IMR-90 (cell line): ENCODE measurements at places on chromosomes 1 and 21. TPM values are rescaled to one million over a fixed set of nuclear protein-coding genes. Genes with fewer than 3 reads are reported as not detected.

SRSF11 gene
- polyA plus RNA-seq, result 141 and 149 TPM in 2 replicates

DNA sequence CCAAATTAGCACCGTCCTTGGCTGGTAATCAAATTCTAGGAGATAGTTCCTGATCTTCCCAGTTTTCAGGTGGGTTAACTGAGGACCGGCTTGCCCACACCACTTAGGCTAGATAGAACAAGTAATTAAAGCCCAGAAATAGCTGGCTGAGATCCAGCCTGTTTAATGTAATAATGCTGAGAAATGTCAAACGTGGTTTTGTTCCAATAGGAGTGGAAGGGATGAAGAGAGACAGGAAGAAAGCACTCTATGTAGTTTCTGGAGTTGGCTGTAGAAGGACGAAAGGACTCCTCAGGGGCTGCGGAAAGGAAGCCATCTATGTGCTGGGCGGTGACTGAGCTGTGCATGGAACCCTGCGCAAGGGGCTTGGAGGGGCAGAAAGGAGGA is 18.6 kb downstream of the NAV1 start:
- DNase-seq, result no peak

DNA sequence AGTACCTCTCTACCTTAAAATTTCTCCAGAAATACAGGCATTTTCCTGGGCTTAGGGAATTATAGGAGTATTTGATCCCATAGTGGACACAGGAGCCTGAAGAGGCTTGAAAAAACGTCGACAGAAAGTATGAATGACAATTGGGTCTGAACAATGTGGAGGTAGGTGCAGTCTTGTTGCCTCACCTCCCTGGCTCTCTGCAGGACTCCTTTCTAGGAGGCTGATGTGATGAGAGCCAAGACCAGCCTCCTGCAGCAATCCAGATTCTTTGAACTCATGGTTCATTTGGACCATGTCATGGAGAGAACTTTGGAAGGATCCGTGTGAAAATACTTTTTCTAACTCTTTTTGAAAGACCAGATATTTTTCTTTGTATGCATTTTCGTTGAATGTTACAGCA is 50.5 kb upstream of the MTF2 start:
- no peak for DNase-seq

MROH7 gene
- 0.06 TPM in 1 of 2 replicates, not detected in the other for polyA plus RNA-seq

BARHL2 gene
- not detected in 2 replicates for polyA plus RNA-seq

GRCh38 chr1:169456029-169456428 is 28.8 kb upstream of the CCDC181 start:
- no peak for DNase-seq

NIBAN1 gene
- polyA plus RNA-seq, result 3.2 and 4.0 TPM in 2 replicates

DNA sequence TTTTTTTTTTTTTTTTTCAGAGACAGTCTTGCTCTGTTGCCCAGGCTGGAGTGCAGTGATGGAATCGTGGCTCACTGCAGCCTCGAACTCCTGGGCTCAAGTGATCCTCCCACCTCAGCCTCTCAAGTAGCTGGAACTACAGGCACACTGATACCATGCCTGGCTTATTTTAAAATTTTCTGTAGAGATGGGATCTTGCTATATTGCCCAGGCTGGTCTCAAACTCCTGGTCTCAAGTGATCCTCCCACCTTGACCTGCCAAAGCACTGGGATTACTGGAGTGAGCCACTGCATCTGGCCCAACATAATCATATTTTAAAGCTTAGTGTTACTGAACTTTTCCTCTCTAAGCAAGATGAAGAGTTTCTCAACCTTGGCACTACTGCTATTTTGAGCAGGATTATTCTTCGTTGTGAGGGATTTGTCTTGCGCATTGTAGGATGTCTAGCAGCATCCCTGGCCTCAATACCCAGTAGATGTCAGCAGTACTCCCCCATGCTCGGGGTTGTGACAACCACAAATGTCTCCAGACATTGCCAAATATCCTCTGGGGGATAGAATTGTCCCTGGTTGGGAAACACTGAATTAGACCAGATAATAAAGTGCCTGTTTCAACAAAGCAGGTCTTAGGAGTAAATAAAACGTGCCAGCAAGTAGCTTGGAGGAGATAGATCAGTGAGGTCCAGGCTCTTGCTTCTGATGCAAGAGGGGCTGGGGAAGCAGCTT is 15.1 kb upstream of the THRAP3 start:
- no peak for DNase-seq

GRCh38 chr1:166017395-166017794 is 149.4 kb downstream of the FAM78B start:
- no peak for DNase-seq

- DNase-seq, result peak; percentile 27
Measured at GRCh38 chr1:225426395-225427234, 1.2 kb downstream of the LBR start.

DNA sequence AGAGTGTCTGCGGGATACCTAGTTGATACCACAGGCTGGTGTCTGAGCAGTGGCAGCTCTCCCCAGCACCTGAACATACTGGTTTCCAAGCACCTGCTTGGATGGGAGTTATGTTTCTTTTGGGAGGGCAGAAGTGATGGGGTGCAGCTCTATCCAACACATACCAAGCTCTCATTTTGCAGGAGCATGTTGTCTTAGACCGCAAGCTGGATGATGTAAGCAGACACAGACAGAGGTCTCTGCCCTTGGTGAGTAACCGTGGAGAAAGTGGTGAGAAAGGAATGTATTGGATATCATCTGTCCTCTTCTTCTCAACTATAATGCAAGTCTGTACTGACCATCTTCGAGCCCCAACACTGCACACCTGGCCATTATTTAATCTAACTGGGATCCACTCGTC is 37.4 kb downstream of the ZNF496 start:
- DNase-seq, result peak; percentile 94

OR6K3 gene
- not detected in 2 replicates for polyA plus RNA-seq

DNA sequence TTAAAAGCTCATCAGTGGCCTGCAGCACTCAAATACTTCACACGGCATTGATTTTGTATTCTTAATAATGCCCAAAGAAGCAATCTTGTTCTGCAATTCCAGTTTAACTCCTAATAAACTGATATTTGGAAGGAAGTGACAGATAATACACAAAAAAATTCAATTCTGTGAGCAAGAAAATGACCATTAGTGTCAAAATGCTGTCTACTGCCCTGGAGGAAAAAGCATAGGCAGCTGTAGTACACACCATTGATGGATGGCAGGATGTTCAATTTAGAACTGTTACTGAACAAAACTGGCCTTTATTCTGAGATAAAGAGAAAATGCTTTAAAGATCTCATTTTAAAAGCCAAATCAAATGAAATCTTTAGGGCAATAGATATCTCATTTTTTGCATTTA is 251.3 kb upstream of the FMN2 start:
- DNase-seq, result no peak
